ENCODE measurements at places on chromosomes 1 and 21. TPM values are rescaled to one million over a fixed set of nuclear protein-coding genes. Genes with fewer than 3 reads are reported as not detected.

Gene TRNP1
- 1.4 TPM for polyA plus RNA-seq

Gene CR2
- 0.12 TPM for polyA plus RNA-seq

Gene HOOK1
- 18.7 TPM for polyA plus RNA-seq

Gene SYNJ1
- 13.7 TPM for polyA plus RNA-seq

Gene ADAMTSL4
- 13.3 TPM for polyA plus RNA-seq

Gene HEYL
- 24.7 TPM for polyA plus RNA-seq

Gene ACOT7
- 14.7 TPM for polyA plus RNA-seq

Gene S100A7A
- polyA plus RNA-seq: not detected

Gene AHCYL1
- 88.5 TPM for polyA plus RNA-seq

Gene NPR1
- polyA plus RNA-seq: 15.0 TPM

Gene LCE1C
- not detected for polyA plus RNA-seq

Gene POU2F1
- 13.6 TPM for polyA plus RNA-seq

Gene LYST
- 12.7 TPM for polyA plus RNA-seq

Gene HSPB7
- polyA plus RNA-seq: 2.7 TPM

Gene VWA1
- polyA plus RNA-seq: 63.9 TPM

Gene OTUD3
- polyA plus RNA-seq: 59.8 TPM

Gene MYBPH
- polyA plus RNA-seq: 0.08 TPM

Gene CLCNKB
- 6.3 TPM for polyA plus RNA-seq

Gene TPTE
- not detected for polyA plus RNA-seq

Gene RPAP2
- polyA plus RNA-seq: 26.4 TPM

Gene SLC45A1
- 0.66 TPM for polyA plus RNA-seq

Gene DPYD
- 25.1 TPM for polyA plus RNA-seq

Gene PLK3
- polyA plus RNA-seq: 8.2 TPM

Gene FAM89A
- polyA plus RNA-seq: 14.9 TPM

Gene OPRD1
- polyA plus RNA-seq: 0.15 TPM

Gene NTMT2
- not detected for polyA plus RNA-seq

Gene HNRNPCL2
- polyA plus RNA-seq: not detected

Gene NUP210L
- 0.09 TPM for polyA plus RNA-seq

Gene NGF
- 0.51 TPM for polyA plus RNA-seq

Gene DNASE2B
- 0.11 TPM for polyA plus RNA-seq

Gene KCNA10
- not detected for polyA plus RNA-seq

Gene NR1I3
- polyA plus RNA-seq: 0.88 TPM

Gene TAL1
- polyA plus RNA-seq: 8.4 TPM

Gene PDZK1IP1
- polyA plus RNA-seq: 1.2 TPM

Gene LAD1
- 14.5 TPM for polyA plus RNA-seq

Gene LCE6A
- polyA plus RNA-seq: not detected

Gene PRR9
- not detected for polyA plus RNA-seq

Gene FH
- 51.9 TPM for polyA plus RNA-seq

Gene SELP
- 11.5 TPM for polyA plus RNA-seq

Gene ARHGEF10L
- polyA plus RNA-seq: 15.7 TPM

Gene ZBTB18
- polyA plus RNA-seq: 15.6 TPM

Gene BMP8A
- 0.64 TPM for polyA plus RNA-seq

Gene RUNX1
- polyA plus RNA-seq: 13.6 TPM
